ENCODE measurements at places on chromosomes 3 and 15.

- no peak for DNase-seq
Observed at GRCh38 chr3:194570898-194571297, 62.3 kb downstream of the TMEM44 start.

GRCh38 chr3:17181413-17181907 lies 296.7 kb downstream of the PLCL2 start:
- DNase-seq: no peak

GRCh38 chr3:171164067-171164465 lies 137.5 kb upstream of the SLC2A2 start:
- DNase-seq: no peak

GRCh38 chr3:114442246-114442645 lies 148.4 kb downstream of the TIGIT start:
- DNase-seq: no peak

DNA sequence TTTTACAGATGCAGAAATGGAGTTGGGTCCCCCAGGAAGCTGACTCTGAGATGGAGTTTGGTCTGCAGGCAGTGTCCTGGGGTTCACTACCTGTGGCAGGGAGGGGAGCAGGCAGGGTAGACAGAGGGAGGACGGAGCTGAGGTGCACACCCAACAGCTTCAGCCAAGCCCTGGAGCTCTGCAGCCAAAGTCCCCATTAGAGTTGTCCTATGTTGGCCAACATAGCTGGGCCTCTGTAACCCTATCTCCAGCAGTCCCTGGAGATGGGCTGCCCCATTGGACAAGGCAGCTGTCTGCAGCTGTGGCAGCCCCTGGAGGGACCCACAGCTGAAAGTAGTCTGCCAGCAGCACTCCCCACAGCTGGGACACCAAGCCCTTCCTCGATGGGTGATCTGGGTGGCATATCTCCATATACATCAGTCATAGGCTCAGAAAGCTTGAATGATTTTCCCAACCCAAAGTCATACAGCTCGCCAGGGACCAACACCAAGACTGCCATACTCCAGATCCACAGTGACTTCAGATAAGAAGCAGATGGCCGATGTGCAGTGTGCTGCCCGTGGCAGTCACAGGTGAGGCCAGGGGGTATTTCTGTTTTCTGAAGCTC lies 31.9 kb downstream of the STARD5 start:
- DNase-seq: no peak

DNA sequence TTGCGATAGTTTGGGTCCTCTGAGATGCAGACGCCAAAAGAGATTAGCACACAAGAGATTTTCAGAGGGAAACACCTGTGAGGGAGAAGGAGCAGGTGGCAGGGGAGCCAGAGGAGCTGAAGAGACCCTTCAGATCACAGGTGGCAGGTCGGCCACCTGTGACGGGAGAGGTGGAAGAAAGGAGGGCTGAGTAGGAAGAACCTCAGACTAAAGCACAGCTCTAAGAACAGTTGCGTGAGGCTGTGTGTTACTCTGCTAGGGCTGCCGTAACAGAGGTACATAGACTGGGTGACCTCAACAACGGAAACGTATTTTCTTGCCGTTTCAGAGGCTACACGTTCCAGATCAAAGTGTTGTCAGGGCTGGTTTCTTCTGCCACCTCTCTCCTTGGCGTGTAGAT lies 38.5 kb downstream of the C2CD4A start:
- no peak for DNase-seq

GRCh38 chr15:32691689-32692038 lies 26.1 kb upstream of the GREM1 start:
- DNase-seq: no peak

DNA sequence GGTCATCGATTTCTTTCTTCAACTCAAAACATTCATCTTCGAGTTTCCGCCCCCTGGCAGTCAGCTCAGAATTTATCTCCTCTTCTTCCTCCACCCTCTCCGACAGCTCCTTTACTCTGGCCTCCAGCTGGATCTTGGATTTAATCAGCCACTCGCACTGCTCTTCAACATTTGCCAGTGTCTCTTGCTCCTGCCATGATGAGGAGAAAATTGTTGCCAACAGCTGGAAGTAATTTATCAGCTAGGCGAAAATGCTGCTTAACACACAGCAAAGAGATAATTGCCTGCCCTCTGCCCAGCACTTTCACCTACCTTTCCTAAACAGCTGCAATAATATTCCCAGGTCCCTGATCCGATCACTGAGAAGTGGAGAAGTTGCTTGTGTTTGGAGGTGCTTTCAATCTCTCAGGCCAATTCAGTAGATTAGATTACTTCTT lies 69.3 kb downstream of the MYH15 start:
- no peak for DNase-seq

GRCh38 chr3:9175421-9175820 lies 74.0 kb downstream of the SRGAP3 start:
- DNase-seq: no peak

DNA sequence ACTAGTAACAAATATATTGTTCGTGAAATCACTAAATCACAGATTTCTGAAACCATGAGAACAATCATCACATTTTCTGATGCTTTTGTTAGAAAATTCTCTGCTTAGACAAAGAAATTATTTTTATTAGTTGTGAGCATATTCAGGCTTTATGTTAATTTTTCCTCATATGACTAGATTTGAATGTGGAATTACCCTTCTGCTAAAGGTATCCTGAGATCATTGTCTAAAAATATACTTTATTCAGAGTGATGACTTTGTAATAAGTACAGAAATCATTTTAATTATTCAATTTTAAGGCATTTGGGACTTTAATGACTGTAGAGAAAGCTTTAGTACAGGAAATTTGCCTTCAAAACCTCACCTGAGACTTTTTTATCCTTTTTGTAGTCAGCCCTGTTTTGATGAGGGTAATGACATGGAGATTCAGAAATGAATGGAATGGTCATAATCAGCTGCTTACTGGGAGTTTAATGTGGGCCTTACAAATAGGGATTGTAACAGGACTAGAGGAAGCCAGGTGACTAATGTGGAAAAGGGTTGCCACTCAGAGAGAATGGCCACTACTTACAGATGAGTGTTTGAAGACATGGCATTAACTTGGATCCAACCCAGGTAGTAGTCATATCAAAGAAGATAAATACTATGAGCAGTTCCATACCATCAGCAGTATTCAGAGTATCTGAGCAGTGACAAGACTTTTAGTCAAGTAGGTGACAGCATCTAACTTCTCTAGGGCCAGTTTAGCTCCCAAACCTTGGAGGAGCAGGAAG lies 148.3 kb downstream of the MBNL1 start:
- DNase-seq: no peak

GRCh38 chr3:67854663-67855062 lies 200.3 kb upstream of the SUCLG2 start:
- DNase-seq: no peak

DNA sequence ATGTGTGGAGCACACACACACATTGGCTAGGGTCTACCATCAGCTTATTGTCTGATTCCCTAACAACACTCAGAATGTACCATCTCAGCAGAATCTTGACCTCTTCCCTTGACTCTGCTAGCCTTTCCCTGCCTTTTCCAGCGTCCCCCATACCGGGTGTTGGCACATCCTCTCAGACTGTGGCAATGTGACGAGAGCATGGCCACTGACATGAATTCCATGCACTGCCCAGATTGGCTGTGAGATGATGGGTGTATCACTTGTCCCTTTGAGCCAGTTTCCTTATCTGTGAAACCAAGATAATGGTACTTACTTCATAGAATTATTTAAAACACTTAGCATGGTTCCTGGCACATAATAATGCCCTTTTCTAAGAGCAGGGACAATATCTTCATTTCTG lies 60.3 kb upstream of the EIF1B start:
- no peak for DNase-seq

DNA sequence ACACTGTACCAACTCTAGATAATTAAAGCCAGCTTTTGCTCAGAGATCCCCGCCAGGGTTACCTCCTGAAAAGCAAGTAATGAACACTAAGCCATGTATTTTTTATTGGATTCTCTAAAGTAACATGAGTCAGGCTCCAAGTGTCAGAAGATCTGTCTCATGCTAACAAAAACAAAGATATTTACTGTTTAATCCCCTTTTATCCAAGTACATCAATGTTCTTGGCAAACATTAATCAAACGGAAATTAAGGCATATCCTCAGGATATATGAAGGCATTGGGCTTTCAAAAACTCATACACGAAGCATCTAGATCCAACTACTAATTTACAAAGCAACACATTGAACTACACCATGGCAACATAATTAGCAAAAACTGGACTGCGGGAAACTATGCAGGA lies 37.2 kb downstream of the MYO5A start:
- DNase-seq: no peak

DNA sequence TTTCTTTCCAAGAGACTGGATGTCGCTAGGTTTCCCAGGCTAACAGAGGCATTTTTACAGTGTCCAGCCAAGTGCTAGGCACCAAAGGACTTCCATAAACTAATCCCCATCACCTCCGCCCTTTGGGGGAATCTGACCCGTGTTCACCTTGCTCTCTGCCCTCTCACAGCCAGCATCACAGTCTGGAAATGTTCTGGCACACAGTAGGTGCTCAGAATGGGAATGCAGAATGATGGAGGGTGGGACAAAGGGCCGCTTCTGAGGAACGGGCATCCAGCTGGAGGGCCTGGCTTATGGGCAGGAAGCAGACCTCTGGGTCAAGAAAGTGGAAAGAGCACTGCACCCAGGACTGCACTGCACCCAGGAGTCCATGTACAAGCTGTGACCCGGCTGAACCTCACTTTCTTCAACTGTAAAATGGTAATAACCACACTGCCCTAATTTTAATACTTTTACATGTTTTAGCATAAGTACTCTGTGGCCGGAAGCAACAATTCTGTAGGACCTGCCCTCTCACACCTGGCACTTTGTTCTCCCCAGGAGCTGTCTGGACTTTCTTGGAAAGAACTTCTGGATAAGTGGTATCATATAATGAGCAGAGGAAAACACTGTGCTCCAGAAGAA lies 901 bp upstream of the NMB start:
- peak; percentile 19 for DNase-seq

DNA sequence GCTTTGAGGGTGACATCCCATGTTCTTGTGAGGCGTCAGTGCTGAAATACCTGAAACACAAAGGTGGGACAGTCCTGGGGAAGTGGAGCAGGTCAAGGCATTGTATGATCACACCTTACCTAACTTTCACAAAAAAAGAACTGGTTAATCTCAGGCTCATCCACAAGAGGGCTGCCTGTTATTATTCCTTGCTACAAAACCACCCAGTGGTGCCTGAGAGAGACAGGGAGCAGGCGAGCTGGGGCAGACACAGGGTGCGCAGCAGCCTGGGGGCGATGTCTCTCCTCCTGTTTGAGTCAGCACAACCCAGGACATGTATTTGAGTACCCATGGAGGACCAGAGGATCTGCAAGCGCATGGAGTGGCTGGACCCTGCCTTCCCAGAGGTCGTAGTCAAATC lies 316.8 kb upstream of the ATP10A start:
- DNase-seq: no peak

GRCh38 chr15:63238796-63239195 lies 38.6 kb upstream of the APH1B start:
- peak; percentile 29 for DNase-seq

DNA sequence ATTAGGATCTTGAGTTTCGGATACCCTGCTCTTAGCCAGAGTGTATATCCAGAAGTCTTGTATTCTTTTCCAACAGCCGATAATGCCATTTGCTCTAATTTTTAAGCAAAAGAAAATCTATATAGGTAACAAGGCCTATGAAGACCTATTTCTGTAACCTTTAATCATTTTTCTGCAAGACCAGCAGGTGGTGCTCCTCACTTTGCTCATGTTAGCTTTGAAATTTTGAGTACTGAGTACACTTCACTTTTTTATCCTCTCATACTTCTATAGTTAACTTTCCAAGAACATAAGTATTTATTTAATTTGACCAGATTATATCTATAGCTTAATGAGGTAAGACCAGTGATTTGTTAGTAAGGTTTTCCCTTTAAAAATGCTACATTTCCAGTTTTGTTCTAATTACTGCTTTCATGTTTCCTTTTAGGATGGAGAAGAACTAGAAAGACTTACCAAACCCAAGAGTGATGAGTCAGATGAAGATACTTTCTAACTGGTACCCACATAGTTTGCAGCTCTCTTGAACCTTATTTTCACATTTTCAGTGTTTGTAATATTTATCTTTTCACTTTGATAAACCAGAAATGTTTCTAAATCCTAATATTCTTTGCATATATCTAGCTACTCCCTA lies 20.5 kb downstream of the SLC35A5 start:
- no peak for DNase-seq

DNA sequence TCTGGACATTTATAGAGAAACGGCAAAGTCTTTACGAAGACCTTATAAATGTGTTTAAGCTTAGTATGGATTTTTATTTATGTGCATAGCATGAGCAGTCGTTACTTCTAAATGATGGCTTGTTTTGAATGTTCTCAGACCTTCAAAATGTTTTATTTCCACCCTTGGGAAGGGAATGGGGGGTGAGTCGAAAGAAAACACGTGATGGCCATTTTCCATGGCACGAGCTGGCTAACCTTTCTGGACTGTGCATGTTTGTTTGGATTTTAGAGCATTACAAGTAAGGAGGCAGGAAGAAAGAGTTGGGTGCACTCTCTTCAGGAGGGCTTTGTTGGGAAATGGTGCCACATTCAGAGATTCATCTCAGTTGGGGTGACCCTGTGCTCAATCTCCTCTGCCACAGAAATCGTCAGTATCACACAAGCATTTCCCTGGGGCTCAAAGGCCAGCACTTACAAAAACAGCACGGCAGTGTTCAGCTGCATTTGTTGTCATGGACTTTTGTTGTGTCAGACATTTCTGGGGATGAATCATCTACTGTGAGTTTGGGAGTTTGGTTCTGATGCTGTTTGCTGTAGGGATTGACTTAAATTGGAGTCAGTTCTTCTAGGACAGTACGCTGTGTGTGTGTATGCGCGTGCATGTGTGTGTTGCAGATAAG lies 52.3 kb upstream of the ADAMTS9 start:
- DNase-seq: no peak

Data from GM20000 (cell line).